ENCODE measurements at places on chromosomes 3 and 15.

DNA sequence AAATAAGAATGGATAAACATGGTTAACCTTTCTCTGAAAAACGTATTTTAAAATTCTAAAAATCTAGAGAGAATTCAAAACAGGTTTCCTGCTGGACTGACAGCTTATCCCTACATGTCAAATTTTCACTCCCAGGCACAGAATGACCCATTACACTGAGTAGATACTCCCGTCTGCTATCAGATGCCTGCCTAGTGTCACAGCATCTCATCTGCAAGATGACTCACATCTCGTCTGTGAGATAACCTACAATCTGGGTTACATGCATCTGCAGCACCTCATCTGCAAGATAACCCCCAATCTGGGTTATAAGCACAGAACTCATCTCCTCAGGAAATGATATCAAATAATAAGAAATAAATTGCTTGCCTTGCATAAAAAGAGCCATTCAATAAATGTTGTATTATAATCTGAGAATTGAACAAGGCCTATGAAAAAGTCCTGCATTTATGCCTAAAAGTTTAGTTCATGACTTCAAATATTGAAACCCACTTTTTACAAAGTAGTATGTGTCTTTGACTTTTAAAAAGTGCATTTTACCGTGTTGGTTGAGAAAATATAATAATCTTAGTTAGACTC is 188.3 kb upstream of the THBS1 start:
- DNase-seq: no peak

DNA sequence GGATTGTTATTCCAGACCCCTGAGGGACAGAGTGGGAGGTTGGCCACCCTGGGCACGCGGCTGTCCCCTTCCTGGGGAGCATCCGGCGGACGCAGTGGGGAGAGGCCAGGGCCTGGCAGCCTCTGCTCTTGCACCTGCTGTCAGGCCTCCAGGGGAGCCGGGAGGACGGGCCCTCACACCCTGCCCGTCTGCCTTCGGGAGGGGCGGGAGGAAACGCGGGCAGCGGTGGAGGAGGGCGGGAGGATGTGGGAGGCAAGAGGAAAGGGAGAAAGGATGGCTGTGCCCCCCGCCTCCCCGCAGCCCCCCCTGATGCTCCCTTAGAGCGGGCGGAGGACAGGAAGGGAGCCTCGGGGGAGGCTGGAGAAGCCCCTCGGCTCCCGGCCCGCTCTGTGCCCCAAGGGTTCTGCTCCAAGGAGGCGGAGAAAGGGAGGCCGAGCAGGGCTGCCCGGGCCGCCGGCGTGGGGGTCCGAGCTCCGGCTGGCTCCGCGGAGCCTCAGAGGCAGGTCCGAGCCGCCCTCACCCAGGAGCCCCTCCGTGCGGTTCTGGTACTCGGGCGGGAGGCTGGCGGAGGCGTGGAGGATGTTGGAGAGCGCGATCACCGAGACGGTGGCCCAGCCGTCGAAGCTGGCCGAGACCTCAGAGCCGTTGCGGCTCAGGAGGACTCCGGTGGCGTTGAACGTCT is 40.9 kb downstream of the MUC20 start:
- no peak for DNase-seq

DNA sequence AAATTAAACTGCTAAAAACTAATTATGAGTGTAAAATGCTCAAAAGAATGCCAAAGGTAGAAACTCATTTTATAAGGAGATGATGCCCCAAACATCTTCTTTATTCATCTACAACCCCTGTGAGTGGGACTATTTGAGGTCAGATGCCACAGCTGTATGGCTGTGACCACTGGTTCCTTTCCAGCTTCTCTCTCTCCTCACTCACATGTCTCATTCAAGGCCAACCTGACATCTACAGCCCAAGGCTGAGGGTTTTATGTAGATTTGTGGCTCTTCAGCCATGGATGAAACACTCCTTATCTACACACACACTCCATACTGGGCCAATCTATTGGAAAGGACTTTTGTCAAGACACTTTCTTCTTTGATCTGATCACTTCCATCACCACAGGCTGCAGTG is 231.3 kb downstream of the KCNMB2 start:
- DNase-seq: no peak

DNA sequence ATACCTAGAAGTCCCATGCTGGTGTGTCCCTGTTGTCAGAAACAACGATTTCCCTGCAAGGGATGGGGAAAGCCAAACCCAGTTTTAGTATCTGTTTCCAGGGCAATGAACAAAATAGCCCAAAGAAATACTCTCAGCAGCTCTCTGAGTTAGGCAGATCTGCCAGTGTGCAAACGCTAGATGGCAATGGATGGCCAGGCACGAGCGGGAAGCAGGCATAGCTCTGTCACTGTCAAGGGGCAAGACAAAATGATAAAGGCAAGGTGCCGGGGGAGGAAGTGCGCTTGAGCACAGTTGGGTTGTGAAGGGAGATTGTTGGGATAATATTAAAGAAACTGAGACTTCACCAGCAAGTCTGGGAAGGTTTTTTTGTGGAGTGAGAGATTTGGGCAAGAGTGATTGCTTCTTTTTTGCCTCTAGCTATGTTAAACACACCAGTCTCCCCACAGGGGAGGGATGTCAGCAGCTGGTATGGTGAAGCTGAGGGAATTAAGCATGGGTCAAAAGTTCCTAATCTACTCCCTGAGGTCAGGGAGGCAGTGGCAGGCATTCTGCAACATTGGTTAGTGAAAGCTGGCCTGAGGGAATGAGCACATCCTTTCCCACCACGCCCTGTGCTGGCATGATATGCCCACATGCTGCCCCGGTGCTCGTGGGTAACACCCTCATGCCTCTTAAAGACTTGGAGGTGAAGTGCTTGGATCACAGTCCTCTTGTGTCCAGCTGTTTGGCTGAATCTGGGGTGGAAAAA is 117.5 kb downstream of the PDCD6IP start:
- peak; percentile 7 for DNase-seq

- no peak for DNase-seq
Measured at GRCh38 chr3:189727158-189727557, 96.0 kb downstream of the TP63 start.

DNA sequence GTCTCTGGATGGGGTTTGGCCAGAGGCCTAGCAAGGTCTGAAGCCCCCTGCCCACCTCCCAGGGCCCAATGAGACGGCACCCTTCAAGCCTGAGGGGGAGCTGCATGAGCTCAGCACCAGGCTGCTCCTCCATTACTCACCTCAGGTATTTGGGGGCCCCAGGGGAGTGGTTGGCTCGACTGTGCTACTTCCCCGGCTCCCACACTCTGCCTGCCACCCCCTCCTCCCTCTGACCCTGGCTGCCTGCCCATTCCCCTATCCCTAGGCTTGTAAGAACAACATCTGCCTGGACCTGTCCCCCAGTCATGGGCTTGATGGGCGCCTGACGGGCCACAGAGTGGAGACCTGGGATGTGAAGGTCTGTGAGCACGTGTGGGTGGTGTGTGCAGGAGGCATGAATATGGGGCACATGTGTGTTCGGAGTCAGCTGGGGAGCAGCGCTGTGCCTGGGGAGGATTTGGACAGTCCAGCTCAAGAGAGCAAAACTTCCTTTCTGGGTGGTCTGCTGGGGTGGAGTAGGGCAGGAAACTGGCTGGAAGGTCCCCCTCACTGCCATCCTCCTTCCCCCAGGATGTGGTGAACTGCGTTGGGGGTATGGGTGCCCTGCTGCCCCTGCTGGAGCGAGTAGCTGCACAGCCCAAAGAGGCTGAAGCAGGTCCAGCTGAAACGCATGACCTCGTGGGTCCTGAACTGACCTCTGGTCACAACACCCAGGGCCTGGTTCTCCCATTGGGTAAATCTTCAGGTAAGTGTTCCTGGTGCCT is 17.4 kb downstream of the NBEAL2 start:
- no peak for DNase-seq

DNA sequence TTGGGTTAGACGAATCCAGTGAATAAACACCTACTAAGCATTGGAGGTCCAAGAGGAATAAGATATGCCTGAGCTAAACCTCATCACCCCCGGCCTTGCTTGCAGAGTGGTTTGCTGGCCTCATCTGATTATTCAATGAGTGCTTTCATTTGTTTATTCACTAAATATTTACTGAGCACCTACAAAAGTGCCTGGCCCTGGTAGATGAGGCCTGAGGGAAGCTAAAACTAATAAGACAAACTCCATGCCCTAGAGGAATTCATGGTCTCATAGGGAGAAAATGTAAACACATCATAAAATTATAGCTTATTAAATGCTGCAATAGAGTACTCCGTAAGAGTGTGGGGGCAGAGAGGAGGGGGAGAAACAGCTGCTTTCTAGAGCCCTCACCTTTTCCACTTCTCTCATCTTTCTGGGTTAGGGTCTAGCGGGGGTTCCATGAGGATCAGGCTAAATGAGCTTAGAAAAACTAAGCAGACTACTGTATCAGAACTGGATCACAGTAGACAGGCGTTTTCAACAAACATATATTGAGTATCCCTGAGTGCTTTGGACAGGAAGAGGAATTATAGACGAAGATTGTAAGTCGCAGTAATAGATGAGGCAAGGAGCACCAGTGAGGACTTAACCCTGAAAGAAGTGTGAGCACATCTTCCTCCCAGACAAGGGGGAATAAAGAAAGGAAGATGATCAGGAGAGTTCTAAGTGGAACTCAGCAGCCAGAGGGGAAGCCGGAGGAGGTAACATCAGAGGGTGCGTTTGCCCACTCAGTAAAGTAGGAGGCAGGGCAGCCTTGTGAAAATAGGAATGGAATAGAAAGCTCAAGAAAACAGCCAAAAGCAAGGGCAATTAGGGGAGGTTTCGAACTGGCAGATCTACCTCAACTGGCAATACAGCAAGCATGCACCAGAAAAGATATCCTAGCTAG is 31.5 kb upstream of the LAMP3 start:
- DNase-seq: no peak

DNA sequence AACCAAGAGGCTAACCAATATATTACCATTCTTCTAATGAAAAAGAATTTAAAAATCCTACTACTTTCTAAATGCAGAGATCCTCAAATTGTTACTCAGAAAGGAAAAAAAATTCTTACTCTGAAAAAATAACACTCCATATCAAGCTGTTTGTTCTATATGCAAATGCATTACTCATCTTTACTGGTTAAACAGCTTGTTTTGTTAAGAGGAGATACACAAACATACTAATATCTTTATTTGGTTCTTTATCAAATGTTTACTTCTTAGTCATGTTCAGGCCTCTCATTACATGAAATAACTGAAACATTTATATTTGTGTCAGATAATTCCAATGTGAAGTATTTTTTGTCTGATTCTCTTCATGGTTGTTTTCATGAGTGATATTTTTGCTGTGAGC is 146.8 kb downstream of the PCCB start:
- DNase-seq: no peak

DNA sequence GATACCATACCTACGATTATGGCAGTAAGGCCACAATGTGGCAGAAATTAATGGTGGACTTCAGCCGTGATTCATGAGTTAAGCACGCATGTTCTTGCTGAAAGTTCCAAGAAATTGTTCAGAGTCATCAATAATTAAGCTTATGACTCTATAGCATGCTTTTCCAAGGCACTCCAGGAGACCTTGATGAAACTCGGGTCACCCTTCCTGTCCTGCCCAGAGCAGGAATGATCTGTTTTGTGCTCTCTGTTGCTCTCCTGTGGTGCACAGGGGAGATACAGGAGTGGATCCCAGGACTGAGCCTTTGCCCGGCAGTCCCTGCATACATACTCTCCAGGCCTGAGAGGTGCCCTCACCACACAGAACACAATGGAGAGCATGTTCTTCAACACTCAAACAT is 141.6 kb upstream of the SLC2A2 start:
- no peak for DNase-seq

DNA sequence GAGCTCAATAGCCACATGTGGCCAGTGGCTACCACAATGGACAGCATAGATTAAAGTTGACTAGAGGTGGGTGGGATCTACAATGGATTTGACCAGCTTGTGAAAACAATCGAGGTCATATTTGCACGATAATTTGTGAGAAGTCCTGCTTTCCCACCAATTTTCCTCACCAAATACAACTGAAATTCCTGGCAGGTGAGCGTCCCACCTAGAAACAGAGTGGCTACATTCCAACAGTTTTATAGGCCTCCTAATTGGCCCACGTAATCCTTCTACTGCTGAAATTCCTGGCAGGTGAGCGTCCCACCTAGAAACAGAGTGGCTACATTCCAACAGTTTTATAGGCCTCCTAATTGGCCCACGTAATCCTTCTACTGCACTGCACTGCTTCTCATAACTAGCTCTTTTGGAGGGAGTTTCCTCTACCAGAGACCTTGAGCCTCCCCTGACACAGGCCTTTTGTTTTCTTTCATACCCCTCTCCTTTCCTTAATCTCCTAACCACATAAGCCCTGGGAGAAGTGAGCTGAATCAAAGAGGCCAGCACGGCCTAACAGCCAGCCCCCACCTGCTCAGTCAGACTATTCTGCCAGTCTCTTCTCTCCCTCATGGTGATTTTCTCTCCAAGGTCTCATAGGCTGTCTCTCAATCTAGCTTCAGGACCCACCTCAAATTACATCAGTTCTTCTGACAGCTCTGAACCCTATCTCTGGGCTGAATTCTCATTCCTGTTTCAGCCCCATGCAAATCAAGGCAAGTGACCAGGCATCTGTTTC is 80.2 kb downstream of the BFSP2 start:
- DNase-seq: no peak

GRCh38 chr3:184811034-184811433 is 932 bp upstream of the VPS8 start:
- no peak for DNase-seq

DNA sequence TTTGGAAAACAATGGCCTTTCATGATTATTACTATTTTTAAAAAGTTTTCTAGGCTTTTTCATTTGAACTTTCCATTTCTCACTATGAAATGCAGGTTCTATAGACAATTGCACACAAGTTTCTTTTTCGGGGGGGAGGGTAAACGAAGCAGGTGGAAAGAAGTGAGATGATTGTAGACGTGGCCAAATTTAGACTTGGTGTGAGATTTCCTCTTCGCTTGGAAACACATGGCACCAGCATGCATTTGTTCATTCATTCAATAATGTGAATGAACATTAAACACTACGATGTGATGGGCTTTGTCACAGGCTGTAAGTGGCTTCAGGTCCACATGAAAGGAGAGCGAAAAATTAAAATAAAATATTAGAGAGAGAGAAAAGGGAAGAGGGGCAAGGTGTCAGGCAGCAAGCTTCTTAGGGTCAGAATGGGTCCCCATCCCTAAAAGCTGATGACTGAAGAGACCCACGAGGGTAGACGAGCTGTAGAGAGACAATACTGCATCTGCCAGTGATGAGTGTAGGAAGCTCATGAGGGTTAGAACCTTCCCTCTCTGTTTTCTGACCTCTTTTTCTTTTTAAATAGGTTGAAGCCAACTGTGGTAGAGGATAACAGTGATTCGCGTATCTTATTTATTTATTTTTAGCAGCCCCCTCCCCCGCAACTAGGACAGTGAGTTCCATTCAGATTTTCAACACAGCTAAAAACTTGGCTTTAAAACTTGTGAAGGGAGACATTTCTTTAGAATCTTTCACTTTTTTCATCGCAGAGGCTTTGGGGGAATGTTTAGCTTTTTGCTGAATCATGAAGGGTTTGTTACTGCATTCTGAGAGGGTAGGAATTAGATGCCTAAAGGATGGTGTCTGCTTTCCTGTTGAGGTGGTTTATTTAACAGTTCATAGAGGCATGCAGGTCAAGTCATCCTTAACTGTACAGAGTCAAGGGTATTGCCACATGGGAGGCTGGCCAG is 36.2 kb downstream of the GAP43 start:
- no peak for DNase-seq

- no peak for DNase-seq
Measured at GRCh38 chr3:190481779-190482178, 32.1 kb upstream of the TMEM207 start.

- no peak for DNase-seq
Measured at GRCh38 chr15:57352535-57353316, 23.6 kb upstream of the CGNL1 start.

- DNase-seq: no peak
Measured at GRCh38 chr3:111648991-111649579, 53.9 kb upstream of the ZBED2 start.
